Panc1 (cell line): ENCODE measurements at places on chromosomes 4 and X.

DNA sequence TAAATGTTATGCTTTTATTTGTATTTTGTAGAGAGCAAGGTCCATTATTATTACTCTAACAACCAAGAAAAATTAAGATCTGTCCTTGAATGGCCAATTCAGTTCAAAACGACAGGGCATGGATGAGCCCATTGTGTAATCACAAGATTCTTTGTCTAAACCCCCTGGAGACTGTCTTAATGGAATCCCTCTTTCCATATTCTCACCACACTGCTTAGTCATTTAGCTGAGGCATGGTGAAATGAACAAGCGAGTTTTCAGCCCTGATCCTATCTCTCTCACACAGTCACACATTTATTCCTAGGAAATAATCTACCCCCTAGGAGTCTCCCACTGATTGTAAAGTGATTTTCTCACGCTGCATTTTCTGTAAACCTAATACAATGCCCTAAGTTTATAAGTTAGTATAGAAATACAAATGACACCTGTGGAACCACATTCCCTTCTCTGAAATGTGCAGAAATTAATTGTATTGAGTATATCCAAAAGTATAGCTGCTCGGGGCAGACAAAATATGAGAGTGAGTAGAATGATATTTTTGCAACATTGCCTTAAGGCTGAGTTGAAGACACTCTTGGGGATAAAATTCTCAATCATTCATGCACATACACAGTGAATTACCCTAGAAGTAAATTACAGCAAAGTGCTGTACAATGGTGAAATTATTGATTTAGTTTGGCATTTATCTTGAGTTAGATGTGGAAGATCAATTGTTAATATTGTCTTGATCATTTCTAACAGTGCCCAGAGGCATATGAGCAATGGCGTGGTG lies 119.7 kb upstream of the PCDH7 start:
- DNase-seq = no peak

DNA sequence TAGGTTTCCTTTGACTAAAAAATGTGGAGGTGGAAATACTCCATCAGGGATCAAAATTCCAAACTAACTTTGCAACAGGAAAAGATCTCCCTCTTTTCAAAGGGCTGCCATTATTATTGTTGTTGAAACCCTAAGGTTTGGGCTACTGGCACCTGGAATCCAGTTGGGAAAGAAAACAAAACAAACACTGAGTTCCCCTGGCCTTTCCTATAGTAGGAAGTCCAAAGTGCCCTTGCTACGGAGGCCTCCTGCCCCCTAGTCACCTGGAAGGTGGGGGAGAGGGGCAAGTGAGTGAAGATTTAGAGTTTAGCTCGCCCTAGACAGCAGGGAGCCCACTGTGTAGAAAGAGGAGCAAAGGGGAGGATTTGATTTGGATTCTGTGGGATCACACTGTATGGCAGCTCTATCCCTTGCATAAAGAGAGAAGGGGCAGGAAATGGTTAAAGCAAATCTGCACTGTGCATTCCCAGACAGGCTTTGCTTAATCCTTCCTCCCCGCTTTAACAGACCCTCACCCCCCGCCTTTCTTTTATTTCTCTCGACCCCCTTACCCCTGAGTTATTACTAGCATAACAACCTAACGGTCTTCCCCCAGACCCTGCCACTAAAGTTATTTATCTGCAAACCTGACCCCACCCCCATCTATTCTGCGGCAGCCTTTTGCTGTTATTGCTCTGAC lies 627 bp upstream of the FAT4 start:
- DNase-seq = no peak

GRCh38 chrX:8033175-8033574 lies 106.0 kb upstream of the PNPLA4 start:
- no peak for DNase-seq

DNA sequence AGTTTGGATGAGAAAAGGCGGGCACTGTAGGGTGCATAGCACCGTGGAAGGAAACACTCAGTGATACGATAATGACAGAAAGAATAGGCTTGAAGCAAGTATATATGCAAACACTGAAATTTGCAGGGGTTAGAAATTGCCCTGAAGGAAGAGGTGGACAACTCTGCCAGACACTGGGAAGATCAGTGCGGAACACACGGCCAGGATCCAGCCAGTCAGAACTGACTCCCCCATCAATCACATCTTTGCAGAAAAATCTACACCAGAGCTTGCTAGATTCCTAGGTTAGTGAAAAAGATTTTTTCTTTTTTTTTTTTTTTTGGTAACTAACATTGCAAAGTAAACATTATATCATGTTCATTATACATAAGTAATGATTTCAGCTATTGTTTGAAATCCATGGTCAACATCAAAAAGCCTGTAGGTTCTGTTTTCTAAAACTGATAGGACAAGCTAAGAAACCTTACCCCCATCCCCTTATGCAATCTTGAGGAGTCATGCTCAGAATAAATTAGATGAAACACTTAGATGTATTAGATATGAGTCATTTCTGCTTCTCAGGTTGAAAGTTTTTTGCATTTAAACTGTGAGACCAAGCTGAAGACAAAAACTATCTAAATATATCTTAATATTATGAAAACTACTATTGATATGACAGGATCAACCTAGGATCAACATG lies 38.9 kb downstream of the TRIML1 start:
- DNase-seq = no peak

GRCh38 chr4:27189683-27190082 lies 329.0 kb downstream of the STIM2 start:
- DNase-seq = no peak

GRCh38 chr4:124306352-124306751 lies 406.2 kb downstream of the ANKRD50 start:
- DNase-seq = no peak

DNA sequence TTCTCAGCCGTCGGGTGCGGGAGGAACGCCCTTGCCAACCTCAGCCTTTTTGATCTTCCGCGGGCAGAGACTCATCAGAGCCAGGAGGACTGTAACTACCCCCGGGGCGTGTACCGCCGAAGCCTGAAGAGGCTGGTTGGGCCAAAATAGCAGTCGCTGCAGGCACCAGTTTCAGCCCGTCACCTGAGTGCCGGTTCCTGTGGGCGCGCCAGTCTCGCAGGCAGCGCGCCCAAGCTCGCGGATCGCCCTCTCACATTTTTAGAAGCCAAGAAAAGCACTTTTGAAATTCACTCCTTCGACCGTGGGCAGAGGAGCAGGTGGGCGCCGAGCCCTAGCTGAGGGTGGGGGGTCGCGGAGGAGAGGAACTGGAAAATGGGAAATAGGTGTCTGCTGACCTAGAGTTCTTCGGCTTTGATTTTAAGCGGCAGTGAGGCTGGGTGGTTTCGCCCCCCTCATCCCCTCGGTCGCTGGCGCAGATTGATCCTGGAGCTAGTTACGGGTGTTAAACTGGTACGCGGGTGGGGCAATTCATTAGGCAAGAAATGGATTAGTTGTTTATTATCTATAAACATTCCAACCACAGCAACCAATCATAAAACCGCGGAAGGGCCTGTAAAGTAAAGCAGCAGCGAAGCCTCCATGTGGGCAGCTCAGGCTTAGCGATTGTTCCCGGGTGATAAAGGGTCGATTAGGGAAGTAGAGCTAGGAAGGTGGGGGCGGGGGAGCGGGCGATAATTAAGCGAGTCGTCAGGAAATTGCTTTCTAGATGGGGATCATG lies 69.2 kb downstream of the FBXO8 start:
- DNase-seq = no peak

GRCh38 chr4:87399148-87399547 lies 8.2 kb upstream of the HSD17B11 start:
- no peak for DNase-seq

GRCh38 chr4:43587758-43588157 lies 695.2 kb downstream of the GRXCR1 start:
- DNase-seq = no peak

DNA sequence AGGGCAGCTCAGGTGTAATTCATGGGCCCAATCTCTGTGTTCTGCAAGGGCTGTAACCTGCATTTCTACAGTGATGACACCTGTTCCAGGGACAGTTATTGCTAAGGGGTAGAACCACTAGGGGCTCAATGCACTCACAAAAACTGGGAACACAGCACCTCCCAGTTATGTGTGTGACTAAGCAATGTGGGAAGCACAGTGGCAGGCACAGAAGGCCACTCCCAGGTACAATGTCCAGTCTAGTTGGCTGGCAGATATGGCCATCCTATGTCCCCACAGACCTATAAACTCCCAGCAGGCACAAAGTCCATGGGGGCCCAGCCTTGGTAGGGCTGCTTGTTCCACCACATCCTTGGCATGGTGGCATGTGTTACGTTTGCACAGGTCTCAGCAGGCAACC lies 25.7 kb downstream of the CXCL13 start:
- DNase-seq = no peak

DNA sequence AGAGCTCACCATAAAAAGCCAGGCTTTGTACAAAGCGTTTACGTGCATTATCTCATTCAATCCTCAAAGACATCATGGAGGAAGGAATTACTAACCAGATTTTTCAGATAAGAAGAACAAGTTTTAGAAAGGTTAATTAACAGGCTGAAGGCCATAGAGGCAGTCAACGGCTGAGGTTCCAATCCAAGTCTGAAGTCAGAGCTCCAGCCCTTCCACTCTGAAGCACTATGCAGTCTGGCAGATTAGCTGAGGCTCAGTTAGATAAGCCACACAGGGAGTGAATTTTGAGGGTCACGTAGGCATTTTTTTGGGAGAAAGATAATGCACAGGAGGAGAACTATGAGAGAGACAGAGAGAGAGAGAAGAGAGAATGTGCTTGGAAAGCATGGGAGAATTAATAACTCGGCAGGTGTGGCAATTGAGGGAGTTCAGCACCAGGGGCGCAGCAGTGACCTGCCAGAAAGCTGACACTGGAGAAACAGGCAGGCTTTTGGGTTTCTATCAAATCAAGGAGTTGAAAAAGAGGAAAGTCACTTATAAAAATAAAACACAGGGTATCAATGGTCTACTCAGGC lies 116.5 kb upstream of the NAP1L5 start:
- DNase-seq = no peak

- DNase-seq = peak; percentile 8
These were observed 220.7 kb upstream of the EMCN start for GRCh38 chr4:100738196-100739165.

GRCh38 chrX:133923113-133923512 lies 62.3 kb downstream of the GPC3 start:
- no peak for DNase-seq

GRCh38 chr4:81137446-81137845 lies 77.6 kb downstream of the PRKG2 start:
- no peak for DNase-seq

DNA sequence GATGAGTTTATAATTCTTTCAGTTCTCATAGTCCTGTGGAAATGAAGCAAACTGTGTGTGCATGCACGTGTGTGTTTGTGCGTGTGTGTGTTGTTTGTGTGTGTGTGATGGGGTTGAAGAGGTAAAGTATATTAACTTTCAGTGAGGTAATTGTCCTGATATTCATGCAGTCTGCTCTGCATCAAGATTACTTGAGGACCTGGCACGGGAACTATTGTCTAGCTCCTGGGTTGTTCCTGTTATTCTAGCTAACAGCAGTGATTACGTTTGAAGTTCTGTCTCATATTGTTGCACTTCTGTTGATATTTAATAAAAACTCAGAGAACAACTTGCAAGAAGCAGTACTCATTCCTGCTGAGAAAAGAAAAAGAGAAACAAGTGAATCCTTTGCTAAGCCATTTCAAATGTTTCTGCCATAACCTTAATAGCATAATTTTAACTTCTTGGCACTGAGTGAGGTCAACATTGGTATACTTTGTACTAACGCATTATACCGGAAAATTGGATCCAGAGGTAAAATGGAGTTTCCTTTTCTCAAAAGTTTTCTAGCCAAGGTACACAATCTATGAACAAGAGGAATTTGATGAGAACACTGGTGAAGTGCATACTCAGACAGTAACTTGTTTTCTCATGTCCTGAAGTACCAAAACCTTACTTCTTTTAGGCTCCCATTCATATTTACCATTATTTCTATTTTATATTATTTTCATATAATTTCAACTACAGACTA lies 113.2 kb downstream of the SPCS3 start:
- no peak for DNase-seq
